ENCODE measurements at places on chromosomes 16 and 17.
A peak's percentile ranks its signal among the peaks of the same experiment; 100 is the strongest.

- DNase-seq = no peak
Measured at GRCh38 chr16:82046941-82047340, 11.9 kb downstream of the HSD17B2 start.

GRCh38 chr16:28279006-28279405 lies 13.3 kb upstream of the SBK1 start:
- no peak for DNase-seq

DNA sequence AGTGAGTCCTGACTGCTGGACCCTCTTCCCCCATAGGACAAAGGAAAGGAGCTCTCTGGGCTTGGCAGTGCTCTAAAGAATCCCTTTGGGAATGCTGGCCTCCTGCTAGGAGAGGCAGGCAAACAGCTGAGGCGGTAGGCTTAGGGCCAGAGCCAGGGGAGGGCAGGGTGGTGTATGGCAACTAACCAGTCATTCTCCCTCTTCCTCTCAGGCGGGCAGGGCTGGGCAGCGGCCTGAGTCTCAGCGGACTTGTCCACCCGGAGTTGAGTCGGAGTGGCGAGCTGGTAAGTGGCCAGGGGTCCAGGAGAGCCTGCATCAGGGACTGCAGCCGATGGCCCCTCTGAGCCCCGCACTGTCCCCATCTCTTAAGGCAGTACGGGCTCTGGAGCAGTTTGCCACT lies 4.4 kb downstream of the ACADVL start:
- DNase-seq = no peak

- DNase-seq = no peak
Measured at GRCh38 chr16:12141073-12141951, 164.8 kb downstream of the SNX29 start.

DNA sequence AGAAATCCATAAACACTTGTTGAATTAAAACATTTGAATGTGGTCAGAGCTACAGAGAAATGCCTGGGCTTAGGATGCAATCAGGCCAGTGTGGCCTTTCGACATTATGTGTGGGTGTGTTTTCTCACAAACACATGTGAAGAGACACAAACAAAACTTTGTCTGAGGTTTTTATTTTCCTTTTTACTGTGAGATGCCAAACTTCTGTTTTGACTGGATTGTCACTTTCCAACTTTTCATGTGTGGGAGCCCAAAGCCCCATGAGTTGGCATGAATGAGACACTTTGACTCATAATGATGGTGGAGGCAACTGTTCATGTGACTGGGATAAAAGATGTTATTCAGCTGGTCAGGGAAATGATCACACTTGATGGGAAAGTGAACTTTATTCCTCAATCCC lies 71.9 kb upstream of the GAS7 start:
- DNase-seq = no peak

DNA sequence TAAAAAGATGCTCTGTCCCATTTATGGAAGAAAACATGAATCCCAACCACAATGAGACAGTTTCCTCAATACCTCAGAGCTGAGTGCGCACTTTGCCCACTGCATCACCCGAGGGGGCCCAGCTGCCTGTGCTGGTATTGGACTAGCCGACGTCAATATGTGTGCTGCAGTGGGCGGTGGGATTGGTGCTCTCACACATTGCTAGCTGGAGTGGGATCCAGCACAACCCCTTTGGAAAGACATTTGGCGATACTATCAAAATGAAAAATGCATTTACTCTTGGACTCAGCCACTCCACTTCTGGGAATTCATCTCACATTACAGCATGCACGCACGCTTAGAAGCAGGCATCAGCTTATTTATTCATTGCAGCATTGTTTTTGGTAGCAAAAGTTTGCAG lies 289.2 kb upstream of the FOXF1 start:
- DNase-seq = no peak

DNA sequence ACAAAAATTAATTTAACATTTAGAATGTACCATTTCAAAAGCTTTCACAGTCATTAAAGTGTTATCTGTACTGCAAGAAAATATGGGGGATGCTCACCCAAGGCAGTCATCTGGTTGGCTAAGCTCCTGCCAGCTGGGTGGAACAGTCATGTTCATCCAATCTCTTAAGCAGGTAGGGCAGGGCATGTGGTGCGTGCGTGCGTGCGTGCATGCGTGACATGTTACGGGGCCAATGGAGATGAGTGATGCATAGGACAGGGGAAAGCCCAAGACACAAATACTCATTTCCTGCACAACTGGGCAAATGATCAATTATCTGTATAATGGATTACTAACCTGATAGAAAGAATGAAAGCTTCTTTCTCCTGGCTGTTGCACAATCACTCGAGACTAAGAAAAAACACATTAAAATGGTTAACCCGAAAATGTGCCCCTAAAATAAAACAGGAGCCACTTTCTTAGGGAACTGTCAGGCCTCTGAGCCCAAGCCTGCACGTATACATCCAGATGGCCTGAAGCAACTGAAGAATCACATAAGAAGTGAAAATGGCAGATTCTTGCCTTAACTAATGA lies 104.4 kb downstream of the MYO1D start:
- no peak for DNase-seq

DNA sequence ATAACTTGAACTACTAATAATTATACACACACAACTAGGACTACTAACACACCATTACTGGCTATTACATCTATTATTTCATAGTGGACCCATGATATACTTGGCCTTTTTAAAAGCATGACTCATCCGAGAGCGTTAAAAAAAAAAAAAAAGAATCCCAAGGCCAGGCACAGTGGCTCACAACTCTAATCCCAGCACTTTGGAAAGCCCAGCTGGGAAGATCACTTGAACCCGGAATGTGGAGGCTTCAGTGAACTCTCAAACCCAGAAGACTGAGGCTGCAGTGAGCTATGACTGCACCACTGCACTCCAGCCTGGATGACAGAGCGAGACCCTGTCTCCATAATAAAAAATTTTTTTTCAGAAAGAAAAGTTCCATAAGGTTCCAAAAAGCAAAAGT lies 3.1 kb downstream of the GLG1 start:
- peak; percentile 49 for DNase-seq

GRCh38 chr17:43952724-43953666 lies 745 bp downstream of the PYY start:
- no peak for DNase-seq

GRCh38 chr16:56956076-56956475 lies 5.7 kb upstream of the CETP start:
- no peak for DNase-seq

DNA sequence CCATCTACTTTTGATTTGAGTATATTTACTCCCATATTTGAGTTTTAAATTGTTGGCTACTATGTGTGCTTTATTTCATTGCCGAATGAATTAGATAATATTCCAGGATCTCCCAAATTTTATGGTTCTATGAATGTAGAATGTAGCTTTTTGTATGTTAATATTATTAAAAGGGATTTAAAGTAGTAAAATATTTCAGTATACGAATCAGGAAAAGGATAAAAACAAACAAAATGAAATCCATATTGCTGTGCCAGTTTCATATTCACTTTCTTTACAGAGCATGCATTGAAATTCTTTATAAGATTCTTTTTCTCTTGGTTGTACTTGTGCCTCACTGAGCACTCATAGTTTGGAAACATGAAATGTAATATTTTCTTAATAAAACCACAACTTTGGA lies 155.1 kb downstream of the CHD9 start:
- peak; percentile 15 for DNase-seq

GRCh38 chr17:28216528-28216927 lies 102.5 kb upstream of the TMEM97 start:
- no peak for DNase-seq

- DNase-seq = no peak
Measured at GRCh38 chr17:37815536-37815935, 70.7 kb upstream of the HNF1B start.

- no peak for DNase-seq
Measured at GRCh38 chr17:33526717-33527116, 233.6 kb upstream of the ASIC2 start.

DNA sequence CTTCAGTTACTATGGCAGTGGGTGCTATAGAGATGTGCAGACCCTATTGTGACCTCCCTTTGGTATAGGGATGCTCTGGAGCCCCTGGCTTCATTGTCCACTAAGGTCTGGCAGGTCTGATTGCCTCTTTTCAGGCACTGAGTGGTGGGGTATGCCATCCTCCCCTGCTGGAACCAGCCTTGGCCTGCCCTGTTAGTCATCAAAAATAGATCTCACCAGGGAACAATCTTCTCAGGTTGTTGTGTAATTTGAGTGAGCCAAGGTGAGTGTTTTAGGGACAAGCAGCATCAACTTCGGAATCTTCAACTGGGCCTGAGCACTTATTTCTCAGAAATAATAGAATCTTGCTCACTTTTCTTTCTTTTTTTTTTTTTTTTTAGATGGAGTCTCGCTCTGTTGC lies 19.6 kb downstream of the HMOX2 start:
- DNase-seq = no peak

DNA sequence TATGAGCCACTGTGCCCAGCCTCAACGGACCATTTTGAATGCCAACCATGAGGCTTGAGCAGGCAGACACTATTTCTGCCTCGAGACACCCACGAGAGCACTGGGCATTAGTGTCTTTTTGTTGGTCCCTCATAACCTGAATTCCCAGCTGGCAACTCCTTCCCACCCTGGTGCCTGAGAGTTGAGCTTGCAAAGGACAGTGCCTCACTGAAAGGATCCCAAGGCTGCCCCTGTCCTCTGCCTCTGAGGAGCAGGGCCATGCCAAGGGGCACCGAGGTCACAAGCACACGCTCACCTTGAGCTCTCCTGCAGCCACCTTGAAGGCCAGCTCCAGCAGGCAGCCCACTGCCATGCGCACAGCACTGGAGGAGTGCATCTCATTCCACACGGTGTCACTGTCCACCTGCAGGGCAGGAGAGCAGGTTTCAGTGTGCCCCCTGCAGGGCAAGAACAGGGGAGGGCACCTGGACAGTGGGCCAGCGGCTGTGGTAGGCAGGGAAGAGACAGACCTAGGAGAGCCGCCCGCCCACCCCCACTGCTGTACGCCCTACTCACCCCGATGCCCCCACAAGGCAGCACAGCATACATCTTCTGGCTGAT lies 12.8 kb downstream of the G6PC3 start:
- peak; percentile 26 for DNase-seq
